NCI-H1436 treated with DMSO at 0.1 percent for 48 hours (cell line): ENCODE measurements at places on chromosomes 16 and 17.

DNA sequence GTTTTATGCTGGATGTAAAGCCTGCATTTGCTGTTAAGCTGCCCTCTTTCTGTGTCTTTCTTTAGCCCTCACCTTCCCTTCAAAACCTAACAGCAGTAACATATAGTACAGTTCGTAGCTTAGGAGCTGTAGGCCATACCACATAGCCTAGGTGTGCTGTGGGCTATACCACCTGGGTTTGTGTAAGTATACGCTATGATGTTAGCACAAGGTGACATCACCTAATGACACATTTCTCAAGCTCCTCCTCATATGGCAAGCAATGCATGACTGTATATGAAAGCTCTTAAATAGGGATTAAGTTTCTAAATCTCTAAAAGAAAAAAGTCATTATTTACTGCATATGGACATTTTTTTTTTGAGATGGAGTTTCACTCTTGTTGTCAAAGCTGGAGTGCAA is 57.8 kb upstream of the TMEM97 start:
- DNase-seq = no peak

DNA sequence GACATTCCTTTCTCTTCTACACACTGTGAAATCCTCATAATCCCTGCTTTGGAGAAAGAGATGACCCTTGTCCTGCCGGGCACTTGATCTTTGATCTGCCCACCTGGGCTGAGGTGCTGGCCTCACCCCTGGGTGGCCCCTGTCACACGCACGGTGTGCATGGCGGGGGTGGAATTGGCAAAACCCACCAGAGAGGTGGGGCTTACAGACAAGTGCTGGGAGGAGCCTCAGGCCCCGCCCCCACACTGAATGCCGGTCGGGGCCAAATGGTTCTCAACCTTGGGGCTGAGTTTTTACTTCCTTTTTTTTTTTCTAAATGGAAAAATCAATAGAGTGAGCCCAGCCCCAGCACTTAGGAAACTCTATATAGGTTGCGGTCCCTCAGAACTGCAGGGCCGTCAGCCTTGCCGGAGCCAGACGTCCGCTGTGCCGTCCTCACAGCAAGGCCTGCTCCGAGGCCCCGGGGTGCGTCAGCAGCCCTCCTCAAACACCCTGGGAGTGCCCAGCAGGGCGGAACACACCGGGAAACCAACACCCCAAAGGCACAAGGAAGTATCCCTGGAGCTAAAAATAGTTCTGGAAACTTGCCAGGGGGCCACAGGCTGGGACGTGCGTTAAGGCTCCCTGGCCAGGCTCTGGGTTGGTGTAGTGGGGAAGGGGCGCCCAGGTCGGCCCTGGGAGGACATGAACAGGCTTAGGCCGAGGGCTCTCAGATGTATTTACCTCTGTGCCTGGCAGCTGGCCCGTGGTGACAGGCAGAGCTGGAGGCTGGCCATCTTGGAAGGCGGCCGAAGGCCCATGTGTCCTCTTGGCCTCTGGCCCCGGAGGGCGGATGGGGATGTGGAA is 11.0 kb downstream of the GPRC5C start:
- peak; percentile 14 for DNase-seq

DNA sequence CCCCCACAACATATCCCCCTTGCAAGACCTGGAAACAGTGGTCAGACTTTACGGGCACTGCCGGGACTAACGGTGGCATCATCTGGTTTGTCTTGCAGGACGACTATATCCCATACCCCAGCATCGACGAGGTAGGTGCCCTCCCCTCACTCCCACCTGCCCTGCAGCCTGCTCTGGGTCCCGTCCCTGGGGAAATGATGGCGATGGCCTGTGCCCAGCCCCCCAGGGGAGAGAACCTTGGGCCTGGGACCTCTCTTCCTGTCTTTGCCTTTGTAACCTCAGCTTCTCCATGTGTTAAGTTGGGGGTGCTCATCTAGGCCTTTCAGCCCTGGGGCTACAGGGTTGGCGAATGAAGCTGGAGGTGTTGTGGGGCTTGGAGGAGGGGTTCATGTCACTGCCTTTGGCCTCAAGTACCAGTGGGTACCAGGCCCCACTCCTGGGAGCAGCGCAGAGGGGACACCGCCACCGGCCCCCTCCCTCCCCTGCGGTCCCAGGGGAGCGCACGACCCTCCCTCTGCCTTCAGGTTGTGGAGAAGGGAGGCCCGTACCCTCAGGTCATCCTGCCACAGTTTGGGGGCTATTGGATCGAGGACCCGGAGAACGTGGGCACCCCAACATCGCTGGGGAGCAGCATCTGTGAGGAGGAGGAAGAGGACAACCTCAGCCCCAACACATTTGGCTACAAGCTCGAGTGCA is 99.9 kb downstream of the OR1D5 start:
- no peak for DNase-seq

DNA sequence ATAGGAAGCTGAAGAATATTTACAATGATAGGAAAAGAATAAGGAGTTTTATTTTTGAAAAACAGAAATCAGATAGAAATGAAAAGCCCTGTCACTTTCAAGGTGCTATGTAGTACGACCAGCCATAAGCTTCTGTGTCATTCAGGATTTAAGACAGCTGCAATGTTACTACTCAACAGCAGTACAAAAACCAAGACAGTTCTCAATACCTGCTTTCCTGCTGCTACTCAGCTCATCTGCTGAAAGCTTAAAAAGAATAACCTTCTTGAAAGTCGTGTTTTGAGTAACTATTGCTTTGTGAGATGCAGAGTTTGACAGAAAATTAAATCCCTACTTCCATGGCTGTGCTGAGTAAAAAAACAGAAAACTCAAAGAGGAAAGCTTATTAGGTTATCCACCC is 8.7 kb downstream of the GRB2 start:
- no peak for DNase-seq

GRCh38 chr17:17669580-17670235 is 11.6 kb upstream of the RAI1 start:
- no peak for DNase-seq

- no peak for DNase-seq
Measured at GRCh38 chr16:57999971-58000705, at the start of gene ZNF319. ZNF319 (minus strand) TSS chr16:58000672; CDS start chr16:57998265, 2,407 bp downstream.

GRCh38 chr16:8585857-8586256 is 4.5 kb downstream of the TMEM114 start:
- no peak for DNase-seq

DNA sequence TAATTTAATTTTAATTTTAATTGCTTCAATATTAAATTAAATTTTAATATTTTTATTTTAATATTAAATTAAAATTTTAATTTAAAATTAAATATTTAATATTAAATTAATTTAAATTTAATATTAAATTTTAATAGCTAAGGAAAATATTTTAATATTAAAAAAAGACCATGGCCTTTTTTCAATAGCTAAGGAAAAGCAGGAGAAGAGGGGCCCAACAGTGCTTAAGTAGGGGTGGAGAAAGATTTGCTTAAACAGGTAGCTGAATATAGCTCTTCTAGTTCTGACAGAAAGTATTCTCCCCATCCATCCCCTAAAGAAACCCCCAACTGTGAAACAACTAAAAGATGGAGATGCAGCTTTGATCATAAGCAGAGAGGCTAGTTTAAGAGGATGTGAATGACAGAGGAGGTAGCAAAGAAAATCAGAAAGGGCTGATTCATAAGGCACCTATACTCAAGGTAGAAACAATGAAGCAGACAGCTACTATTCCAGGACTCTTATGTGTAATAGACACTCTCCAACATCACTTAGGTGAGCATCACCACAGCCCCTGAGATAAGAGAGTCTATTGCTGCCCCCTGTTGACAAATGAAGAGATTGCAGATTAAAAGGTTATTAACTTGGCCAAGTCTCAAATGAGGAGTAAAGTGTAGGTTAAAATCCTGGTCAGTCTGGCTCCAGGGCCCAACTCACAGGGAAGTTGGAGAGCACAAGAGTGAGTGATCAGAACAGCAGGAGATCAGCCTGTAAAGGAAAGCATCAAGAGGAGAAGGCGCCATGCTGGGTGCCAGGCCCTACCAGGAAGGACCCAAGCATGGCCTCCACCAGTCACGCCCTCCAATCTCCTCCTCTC is 7.8 kb upstream of the RNASEK start:
- peak; percentile 49 for DNase-seq

DNA sequence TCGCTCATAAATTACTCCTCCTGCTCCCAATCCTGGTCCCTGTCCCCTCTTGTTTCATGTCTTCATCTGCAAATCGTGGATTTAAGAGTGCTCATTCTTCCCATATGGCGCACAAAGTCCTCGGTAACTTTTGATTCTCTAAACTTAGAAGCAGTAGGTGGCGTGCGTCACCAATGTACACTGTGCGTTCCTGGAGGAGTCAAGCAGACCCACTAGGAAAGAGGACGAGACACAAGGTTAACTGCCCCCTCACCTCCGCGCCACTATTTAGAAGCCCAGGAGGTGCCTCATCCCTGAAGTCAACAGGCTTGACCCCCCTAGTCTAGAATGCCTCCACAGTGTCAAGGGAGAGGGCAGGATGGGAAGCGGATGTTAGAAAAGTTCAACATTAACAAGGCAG is 2.9 kb downstream of the SLC13A5 start:
- DNase-seq = no peak

- no peak for DNase-seq
Measured at GRCh38 chr16:68253721-68254120, 8.5 kb downstream of the PLA2G15 start.

- DNase-seq = no peak
Measured at GRCh38 chr17:19769946-19770652, 22.0 kb upstream of the ALDH3A1 start.

- DNase-seq = peak; percentile 51
Measured at GRCh38 chr17:63478814-63479494, 2.1 kb downstream of the ACE start.

- no peak for DNase-seq
Measured at GRCh38 chr17:69609473-69610305, 195.2 kb downstream of the MAP2K6 start.

DNA sequence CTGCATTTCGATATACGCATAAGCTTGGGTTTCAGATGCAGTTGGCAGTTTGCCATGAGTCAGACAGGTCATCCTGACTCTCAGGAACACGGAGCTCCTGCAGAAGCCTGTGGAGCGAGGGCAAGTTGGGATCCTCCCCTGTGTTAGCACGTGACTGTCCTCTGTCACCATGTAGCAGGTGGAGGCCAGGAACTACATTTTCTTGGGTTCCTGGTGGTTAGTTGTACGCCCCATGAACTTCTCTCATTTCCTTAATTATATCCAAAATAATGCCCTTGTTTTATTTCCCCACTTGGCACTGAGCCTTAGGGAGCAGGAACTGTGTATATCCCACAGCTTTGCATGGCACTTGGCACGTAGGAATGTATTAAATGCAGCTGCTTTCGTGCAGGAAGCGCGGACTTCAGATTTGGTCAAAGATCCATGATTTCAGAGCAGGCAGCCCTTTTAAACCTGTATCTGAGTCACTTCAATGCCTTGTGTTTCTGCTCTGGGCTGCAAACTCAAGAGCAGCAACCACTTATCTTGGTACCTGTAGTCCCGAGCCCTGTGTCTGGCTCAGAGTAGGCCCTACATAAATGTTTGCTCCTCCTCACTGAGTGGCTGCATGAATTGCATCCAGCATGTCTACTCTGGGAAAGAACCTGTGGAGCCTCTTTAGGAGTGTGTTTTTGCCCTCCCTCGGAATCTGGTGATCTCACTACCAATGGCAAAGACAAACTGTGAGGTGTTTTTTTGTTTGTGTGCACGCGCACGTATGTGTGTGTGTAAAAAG is 428.4 kb downstream of the MAF start:
- DNase-seq = no peak

GRCh38 chr17:79852748-79853147 is 13.5 kb upstream of the CBX4 start:
- DNase-seq = no peak

DNA sequence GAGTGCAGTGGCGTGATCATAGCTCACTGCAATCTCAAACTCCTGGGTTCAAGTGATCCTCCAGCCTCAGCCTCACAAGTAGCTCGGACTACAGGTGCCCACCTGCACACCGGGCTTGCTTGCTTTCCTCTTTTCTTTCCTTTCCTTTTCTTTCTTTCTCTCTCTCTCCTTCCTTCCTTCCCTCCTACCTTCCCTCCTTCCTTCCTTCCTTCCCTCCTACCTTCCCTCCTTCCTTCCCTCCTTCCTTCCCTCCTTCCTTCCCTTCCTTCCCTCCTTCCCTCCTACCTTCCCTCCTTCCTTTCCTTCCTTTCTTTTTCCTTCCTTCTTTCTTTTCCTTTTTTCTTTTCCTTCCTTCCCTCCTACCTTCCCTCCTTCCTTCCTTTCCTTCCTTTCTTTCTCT is 225.5 kb downstream of the MRTFB start:
- DNase-seq = no peak

- no peak for DNase-seq
Measured at GRCh38 chr17:38738007-38738662, 8.0 kb downstream of the CISD3 start.

GRCh38 chr16:67248401-67249177 is at the start of gene SLC9A5:
SLC9A5 (plus strand) TSS chr16:67248979; CDS start chr16:67249015, 36 bp downstream.
- DNase-seq = no peak

DNA sequence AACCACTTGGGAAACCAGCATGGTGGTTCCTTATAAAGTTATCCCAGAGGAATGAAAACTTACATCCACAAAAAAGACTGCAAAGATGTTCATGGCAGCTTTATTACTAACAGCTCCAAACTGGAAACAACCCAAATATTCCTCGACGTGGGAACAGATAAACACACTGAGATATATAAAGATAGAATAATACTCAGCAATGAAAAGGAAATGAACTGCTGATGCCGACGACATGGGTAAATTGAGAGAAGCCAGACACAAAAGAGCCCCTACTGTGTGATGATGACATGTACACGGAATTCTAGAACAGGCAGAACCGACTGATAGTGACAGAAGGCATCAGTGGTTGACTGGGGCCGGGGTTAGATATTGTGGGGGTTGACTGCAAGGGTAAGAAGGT is 9.7 kb downstream of the PRCD start:
- no peak for DNase-seq

DNA sequence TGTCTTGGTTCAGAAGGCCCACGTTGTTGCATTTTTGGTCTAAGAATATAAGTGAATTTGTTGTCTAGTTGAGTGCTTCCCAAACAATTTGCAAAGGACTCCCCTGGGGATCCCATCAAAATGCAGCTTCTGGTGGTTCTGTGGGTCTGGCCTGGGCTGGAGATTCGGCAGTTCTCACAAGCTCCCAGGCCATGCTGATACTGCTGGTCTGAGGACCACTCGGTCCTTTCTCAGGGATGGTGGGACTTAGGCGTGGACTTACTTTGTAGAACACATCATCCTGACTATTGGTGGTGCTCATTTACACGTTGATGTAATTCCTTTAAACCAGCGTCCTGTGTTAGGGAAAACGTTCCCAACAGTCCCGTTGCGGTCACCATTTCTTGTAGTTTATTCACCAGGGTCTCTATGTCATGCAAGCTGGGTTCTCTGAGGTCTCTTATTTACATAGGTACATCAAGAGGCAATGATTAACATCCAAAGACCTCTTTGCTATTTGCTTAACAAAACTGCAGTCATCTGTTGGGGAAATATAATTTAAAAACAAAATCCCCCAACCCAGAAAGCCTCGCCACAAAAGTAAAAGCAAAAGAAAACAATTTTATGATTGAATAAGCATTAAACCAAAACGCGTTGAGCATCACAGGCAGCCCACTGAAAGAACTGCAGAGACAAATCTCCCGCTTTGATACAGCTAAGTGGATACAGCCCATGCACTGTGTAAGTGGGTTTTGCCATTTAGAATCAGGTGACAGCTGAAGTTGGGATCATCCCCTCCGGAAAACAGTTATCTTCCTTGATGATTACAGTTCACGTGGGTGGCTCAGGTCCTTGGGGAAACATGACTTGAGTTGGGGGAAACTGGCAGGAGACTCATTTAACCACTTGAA is 39.0 kb upstream of the SEC14L1 start:
- DNase-seq = no peak

- DNase-seq = no peak
Measured at GRCh38 chr16:67202956-67203493, 4.1 kb downstream of the ELMO3 start.
